ENCODE measurements at places on chromosomes 5 and 9.

DNA sequence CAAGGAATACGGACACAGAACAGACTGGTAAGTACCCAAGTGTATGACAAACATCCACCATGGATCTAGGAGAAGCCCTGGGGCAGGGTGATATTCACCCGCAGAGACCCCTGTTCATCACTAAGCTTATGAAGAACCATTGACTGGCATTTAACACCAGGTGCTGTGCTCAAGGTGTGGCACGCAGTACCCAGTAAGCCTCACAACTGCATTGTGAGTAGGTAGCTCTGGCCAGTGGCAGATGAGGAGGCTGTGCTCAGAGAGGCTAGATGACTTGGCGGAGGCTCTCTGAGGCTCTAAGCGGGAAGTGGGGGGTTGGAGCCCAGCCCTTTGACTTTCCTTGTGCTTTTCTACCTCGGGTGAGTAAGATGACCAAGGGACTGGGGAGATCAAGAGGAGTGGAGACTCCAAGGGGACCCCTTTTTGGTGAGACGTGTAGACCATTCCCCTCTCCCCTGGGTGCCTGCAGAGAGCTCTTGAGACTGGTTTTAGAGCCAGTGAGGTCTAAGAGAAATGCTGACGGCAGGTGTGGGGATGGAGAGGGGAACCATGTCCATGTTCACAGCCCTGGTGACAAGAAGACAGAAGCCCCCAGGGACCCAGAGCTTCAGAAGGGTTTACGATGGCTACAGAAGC is 70.8 kb downstream of the IL6ST start:
- DNase-seq: no peak

DNA sequence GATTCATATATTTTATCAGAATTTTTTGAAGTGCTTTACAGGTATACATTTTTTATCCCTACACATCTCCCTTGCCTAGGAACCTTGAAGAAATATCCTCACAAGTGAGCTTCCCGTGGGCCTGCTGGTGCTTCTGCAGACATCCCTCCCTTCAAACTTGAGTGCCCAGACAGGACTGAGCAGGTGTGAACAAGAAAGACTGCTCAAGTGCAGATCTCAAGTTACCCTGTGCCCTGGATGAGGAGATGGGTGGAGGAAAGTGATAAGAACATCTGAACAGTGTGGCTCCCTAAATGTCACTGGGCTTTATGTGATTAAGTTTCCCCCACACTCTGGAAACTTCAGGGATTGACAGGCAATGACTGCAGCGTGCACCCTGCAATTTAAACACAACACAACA is 209.8 kb downstream of the TLE1 start:
- DNase-seq: no peak

DNA sequence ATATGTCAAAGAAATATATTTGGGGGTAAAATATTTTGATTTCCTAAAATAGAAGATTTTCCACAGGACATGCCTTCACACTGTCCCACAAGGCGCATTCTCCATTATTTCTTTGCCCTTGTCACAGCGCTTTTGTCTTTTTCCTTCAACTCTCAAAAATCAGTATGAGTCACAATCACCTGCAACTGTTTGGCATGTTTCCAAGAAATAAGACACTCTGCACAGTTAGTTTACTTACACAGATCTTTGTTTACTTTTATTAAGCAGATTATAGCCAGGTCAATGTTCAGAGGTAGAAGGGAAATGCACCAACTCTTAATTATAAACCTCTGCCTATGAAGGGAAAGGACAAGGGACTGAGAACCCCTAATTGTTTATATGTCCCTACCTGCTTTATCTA is 9.5 kb downstream of the CEMIP2 start:
- no peak for DNase-seq

DNA sequence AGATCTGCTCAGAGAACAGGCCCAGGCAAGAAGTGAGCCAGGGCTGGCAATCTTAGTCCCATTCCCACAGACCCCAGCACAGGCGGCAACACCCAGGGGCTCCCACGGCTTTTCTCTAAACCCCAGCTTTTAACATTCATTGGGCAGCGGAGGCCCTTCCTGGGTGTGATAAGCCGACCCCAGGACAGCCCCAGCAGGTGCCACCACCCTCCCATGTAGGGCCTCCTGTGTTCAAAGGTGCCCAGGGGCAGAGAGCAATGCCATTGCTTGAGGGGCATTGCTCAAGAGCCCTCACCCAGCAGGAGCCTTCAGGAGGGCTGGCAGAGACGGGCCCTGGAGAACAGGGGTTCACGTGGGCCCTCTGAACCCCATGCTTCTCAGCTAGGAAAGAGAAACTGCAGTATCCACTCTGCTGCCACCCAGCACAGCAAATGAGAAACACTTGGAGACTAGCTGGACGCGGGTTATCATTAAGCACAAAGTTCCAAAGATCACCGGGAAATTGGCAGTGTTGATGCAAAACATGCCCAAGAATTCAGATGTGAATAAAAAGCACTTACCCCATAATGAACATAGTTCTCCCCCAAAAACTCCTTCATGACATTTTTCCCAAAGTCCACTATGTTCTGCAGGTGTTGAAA is 13.9 kb downstream of the IPPK start:
- DNase-seq: no peak

DNA sequence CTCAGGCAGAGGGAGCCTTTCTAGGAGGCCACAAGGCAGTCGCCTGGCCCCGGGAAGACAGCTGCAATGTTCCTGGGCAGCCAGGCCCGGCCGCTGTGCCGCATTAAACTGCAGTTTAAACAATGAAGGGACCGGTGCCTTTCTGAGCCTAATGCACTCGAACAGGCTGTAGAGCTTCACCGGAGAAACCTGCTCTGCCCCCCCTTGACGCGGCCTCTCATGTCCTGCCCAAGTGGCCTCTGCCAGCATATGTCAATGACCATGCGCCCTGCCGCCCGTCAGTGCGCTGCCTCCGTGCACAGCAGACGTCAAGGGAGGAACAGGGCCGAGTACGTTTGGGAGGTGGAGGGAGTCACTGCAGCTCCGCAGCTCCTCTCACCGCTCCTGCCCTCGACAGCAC is 38.4 kb upstream of the BARHL1 start:
- DNase-seq: no peak

- no peak for DNase-seq
Measured at GRCh38 chr9:122307925-122308324, 43.2 kb downstream of the MRRF start.

DNA sequence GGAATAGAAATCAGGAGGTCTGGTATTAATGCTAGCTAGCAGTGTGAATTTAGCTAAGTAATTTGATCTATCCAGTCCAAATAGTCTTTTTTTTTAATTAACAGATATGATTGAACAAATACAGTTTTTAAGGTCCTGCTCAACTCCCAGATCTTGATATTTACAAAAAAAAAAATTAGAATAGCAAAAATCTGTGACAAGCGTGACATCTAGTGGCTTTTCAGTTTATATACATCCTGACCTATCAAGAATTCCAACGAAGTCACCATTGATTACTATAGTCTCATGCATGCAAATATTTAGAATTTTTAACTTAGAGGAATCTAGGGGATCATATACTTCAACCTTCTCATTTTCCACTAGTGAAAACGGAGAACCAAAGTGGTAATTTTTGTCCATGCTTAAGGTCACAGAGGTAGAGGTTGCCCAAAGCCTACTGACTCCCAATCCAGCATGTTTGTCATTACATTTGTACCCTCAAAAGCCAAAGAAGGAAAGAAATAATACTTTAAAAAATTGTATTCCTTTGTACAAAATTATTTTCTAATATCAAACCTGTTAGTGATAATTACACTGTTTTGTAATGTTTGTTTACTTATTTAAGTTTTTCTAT is 17.6 kb upstream of the TARS1 start:
- DNase-seq: peak; percentile 12

DNA sequence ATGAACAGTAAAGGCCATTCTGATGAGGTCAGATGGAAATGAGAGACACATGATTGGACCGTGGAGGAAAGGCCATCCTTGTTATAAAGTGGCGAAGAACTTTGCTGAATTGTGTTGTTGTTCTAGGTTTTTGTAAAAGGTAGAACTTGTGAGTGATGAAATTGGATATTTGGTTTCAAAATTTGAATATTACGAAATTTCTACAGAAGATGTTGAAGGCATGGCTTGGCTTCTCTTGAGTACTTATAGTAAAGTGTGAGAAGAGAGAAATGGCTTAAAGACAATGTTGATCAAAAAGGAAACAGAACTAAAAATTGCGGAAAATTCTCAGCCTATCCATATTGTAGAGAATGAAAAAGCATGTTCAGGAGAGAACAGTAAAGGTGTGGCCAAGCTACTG is 166.6 kb upstream of the S1PR3 start:
- DNase-seq: no peak

DNA sequence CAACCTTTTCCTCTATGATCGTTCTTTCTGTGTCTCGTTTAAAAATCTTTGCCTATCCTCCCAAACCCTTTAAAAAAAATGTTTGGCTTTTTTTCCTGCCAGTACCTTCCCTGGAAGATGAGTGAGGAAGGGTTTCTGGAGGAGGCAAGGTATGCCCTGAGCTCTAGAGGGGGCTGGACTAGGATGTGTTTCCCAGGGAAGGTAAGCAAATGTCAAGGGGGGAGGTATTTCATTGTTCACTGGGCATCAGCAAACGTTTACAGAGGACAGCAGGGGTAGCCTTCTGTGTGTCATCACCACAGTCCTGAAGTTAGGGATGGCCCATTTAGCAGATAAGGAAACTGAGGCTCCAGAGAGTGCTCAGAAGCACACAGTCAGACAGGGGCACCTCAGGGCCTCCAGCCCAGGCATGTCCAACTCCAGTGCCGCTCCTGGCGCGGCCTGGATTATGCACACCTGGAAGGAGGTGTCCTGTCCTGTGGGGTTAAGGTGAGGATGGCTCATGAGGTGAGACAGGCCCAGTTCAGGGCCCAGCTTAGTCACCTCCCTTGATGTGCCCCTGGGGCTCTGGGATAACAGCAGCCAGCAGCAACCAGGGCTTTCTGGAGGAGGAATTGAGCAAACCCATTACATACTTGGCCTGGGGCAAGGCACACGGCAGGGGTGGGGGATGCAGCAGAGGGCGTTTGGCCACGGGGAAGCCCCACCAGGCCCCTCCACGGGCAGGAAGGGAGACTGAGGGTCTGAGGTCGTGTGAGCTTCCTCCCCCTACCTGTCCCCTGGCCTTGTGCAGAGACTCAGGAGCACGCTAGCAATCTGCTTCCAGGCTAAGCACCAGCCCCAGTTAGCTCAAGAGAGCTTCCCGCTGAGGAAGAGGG is 100.3 kb upstream of the LMX1B start:
- no peak for DNase-seq

GRCh38 chr9:131036529-131037334 is 27.8 kb downstream of the LAMC3 start:
- no peak for DNase-seq

DNA sequence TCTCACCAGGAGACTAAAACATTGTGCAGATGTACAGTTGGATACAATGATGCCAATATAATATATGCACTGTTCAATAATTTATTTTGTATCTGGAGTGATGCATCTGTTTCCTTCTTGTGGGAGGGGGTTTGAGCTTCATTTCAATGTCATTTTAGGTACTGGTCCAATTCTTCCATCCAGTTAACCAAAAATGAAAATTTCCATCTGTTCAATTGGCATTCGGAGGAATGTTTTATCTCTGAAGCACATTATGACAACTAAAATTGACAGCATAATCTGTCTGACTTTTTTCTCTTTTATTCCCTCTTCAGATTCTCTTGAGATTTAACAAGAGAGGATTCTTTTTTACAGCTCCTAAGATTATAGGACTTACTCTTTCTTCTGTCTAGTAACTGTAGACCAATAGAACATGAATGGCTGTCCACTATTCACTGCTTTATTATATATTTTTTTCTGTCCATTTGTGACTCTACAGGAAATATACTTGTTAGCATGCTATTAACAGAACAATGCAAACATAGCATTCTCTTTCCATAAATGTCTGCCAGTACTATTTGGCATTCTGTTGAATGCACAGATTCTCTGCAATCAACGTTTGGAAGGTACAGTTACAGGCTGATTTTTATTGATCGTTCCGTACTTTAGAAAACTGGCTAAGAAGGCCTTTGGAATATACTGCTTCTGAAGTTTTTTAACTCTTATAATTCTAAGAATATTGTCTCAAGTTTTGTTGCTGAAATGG is 57.8 kb downstream of the NDUFAF2 start:
- DNase-seq: no peak

DNA sequence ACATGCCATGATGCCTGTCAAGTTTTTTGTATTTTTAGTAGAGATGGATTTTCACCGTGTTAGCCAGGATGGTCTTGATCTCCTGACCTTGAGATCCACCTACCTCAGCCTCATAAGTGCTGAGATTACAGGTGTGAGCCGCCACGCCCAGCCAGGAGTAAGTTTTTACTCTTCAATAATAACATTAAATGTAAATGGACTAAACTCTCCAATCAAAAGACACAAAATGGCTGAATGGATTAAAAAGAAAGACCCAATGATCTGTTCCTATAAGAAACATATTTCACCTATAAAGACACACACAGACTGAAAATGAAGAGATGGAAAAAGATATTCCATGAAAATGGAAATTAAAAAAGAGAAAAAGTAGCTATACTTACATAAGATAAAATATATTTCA is 37.2 kb upstream of the ISOC1 start:
- DNase-seq: no peak

DNA sequence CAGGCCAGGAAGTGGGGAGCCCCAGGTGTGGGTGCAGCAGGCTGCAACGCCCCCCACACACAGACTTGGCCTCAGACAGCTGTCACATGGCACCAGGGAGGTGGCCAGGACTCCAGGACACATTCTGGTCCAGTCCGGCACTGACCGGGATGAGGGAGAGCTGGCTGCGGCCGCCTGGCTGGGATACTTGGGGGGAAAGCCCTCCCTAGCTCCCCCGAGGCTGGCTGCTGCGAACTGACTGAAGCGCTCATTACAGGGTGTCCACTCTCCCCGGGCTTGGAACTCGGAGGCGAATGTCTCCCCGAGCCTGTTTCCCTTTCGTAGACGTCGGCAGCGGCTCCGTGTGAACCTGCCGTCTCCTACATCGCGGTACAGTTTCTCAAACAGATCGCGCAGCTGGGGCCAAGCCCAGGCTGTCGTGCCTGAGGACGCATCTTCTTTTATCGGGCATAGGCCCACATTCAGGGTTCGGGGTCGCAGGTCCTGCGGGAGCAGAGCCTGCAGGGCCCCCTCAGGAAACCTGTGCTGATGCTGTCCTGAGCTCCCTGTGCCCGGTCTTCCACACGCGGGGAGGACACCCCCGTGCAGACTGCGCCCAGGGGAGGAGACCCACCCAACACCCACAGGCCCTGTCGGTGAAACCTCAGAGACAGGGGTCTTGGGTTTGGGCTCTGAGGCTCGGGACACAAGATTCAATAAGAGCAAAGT is 19.8 kb downstream of the NACC2 start:
- DNase-seq: peak; percentile 27

Measured in midbrain (tissue), 1 donor.